ENCODE measurements at places on chromosomes 13 and 19.

DNA sequence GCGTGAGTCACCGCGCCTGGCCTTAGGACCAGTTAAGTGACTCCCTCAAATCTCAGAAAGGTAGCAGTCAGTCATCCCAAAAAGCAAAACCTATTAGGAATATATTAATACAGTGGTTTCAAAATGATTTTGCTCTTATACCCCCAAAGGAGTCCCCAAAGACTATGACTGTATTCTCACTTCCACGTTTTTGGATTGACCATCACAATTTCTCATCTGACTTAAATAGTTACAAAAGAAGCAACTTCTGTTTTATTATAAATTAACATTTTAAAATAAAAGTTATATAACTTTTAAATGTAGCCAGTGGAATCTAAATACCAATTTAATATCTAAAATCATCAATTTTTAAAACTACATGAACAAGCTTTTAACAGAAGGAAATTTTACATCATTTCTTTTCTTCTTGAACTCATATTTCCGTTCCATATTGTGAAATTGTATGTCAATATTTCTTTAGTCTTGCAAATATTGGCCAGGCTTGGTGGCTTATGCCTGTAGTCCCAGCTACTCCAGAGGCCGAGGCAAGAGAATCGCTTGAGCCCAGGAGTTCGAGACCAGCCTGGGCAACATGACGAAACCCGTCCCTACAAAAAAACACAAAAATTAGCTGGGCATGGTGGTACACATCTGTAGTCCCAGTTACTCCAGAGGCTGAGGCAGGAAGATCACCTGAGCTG is 1.5 kb upstream of the SPART start:
- DNase-seq, result no peak

DNA sequence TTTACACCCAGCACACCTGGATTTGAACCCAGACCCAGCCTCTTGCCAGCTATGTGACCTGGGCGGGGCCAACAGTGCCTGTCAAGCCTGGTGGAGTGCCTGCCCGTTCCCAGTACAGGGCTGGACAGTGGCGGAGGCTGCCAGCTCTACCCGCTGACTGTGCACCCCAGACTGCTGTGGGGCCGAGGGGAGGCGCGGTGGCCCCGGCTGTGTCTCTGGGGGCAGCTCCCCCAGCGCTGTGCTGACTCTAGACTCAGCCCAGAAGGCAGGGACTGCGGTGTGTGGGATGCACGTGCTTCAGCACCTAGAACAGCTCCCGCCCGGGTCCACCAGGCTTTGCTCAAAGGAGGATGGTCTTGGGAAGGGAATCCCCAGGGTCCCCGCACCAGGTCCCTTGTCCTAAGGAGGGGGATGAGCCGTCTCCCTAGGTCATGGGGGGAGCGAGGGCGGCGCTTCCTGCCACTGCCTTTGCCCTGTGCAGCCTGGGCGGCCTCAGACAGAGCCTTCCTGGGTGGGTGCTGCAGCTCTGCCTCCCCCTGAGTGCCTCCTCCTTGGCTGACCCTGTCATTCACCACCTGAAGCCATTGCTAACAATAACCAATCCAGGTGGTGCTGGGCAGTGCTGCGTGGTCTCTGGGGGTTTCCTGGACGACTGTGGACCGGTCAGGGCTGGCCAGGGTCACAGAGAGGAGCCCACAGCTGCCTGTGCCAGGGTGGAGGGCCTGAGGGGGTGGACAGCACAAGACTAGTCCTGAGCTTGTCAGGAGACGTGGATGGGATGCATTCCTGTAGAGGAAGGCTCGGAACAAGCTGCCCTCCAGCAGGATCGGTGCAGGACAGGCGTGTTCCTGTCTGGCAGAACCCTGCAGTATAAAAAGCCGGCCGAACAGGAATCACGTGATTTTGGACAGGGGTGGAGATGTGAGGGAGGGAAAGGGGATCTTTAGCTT is 18.6 kb downstream of the TMEM255B start:
- no peak for DNase-seq

DNA sequence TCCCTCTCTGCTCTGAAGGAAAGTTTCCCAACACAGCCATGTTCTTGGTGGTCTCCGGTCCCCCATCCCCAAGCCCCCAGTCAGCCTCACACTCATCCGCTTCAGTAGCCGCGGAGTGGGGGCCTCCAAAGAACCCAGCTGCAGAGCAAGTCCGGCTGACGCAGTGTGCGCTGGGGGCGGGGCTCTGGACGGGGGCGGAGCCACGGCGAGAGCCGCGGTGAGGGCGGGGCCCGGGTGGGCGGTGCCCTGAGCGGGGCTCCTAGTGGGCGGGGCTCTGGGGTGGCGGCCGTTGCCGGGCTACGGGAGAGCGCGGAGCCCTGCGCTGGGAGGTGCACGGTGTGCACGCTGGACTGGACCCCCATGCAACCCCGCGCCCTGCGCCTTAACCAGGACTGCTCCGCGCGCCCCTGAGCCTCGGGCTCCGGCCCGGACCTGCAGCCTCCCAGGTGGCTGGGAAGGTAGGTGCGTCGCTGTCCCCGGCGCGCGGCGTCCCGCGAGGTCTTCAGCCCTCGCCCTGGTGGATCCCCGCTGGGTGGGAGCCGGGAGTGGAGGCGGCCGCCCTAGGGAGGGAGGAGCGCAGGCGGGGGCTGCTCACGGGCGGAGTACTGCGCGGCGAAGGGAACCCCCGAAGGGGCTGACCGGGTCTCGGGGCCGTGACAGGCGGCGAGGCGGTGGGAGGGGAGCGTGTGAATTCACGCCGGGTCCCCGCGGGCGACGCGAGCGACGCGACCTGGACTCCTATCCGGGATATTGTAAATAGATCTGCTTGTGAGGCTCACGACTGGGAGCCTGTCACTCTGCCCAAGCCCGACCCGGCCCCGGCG is 9.1 kb downstream of the TNFRSF19 start:
- peak; percentile 89 for DNase-seq

GRCh38 chr19:14315433-14315832 is 65.8 kb upstream of the ADGRE5 start:
- DNase-seq, result no peak

GRCh38 chr13:43230989-43231388 is 207.6 kb downstream of the DNAJC15 start:
- no peak for DNase-seq

DNA sequence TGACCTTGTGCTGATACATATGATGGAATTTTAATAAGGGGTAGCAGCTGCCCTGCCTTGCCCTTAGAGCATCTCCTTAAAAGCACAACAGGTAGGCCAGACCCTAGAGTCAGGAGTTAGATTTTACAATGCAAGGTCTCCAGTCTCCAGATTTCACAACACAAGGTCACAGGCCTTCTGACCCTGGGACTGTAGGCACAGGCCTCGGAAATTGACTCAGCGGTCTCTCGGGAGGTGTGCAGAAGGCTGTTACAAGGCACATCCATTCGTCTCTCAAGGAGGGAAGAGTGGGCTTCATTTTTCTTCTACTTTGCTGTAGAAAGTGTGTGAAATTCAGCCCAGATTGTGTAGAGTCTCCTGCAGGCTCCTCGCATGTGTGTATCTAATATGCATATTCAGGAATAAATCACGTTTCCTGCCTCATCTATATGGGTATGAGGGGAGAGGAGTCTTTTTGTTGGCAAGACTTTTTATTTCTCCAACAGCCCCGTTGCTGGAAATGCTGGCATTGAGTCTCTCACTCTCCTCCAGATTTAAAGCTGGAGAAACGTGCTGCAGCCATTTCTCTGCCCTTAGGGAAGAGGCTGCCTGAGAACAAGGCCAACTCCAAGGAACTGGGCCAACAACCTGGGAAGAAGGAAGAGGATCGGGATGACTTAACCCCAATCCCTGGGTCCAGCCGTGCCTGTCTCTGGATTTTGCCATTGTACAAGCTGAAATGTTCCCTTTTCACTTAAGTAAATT is 24.5 kb downstream of the UQCRFS1 start:
- no peak for DNase-seq

- no peak for DNase-seq
Observed at GRCh38 chr13:76853921-76854608, 32.1 kb downstream of the KCTD12 start.

DNA sequence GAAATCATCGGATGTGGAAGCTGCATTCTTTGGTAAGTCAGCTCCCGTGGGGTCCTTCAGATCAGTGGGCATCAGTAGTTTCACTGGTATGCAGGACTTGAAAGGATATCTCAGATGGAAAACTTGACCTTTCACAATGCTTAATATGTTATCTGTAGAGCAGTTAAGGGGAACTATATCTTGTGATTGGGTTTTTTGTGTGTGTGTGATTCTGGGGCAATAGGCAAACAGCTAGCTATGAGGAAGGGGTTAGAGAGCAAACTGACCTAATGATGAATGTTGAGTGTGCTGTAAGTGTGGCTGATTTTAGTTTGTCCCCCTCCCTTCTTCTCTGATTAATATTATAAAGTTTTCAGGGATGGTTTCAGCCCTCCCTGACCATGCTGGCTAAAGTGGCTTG is 53.3 kb downstream of the ACSBG2 start:
- no peak for DNase-seq

GRCh38 chr13:91303031-91303430 is 44.5 kb upstream of the MIR17HG start:
- DNase-seq, result no peak

GRCh38 chr19:50876456-50876855 is 3.2 kb downstream of the KLK2 start:
- no peak for DNase-seq

- DNase-seq, result no peak
Observed at GRCh38 chr13:97300871-97301270, 78.7 kb downstream of the MBNL2 start.

- DNase-seq, result peak; percentile 13
Observed at GRCh38 chr19:55257461-55258420, 1.1 kb downstream of the PPP6R1 start.

DNA sequence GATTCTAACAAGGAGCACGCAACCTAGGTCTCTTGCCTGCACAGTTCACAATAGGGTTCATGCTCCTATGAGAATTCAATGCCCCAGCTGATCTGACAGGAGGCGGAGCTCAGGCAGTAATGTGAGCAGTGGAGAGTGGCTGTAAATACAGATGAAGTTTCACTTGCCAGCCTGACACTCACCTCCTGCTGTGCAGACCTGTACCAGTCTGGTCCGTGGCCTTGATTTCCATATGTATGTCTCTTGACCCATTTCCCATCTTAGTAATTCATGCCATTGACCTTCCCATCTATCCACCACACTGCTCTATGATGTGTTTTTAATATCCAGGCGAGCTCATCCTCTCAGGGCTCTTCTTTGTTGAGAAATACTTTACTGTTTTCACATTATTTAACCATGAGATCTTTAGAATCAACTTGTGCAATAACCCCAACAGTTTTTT is 95.2 kb downstream of the LRCH1 start:
- DNase-seq, result no peak

DNA sequence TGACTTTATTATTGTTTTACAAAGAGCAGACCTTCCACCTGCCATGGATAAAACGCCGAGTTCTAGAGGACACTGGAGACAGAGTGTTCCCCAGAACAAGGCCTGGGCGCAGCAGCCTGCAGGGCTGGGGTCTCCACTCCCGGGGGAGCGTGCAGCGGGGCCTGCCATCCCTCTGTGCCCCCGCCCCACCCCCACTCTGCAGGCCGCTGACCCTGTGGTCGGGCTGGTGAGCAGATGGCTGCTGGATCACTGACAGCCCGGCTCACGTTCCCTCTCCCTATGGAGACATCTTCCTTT is 8.6 kb upstream of the PTBP1 start:
- no peak for DNase-seq
